ENCODE measurements at places on chromosomes 13 and 19.

GRCh38 chr13:53612200-53612599, 583.6 kb downstream of the OLFM4 start:
- DNase-seq = no peak

GRCh38 chr19:40326201-40326600, 22.0 kb downstream of the C19orf47 start:
- DNase-seq = no peak

- no peak for DNase-seq
Observed at GRCh38 chr19:17860331-17860992, 752 bp downstream of the RPL18A start.

- DNase-seq = no peak
Observed at GRCh38 chr19:30584090-30584489, 211.9 kb downstream of the ZNF536 start.

- no peak for DNase-seq
Observed at GRCh38 chr19:33132021-33132420, at the start of gene WDR88. Gene WDR88 (plus strand): TSS chr19:33132114. CDS start chr19:33132170, 56 bp downstream.

Measured in GM18507 (cell line).